ENCODE measurements at places on chromosomes 4 and X.
A peak's percentile ranks its signal among the peaks of the same experiment; 100 is the strongest.

GRCh38 chr4:112664611-112665010 lies 27.7 kb downstream of the LARP7 start:
- DNase-seq = no peak

- no peak for DNase-seq
Observed at GRCh38 chr4:173546776-173547175, 16.7 kb upstream of the HAND2 start.

GRCh38 chrX:2449135-2449886 lies 51.5 kb downstream of the DHRSX start:
- no peak for DNase-seq

DNA sequence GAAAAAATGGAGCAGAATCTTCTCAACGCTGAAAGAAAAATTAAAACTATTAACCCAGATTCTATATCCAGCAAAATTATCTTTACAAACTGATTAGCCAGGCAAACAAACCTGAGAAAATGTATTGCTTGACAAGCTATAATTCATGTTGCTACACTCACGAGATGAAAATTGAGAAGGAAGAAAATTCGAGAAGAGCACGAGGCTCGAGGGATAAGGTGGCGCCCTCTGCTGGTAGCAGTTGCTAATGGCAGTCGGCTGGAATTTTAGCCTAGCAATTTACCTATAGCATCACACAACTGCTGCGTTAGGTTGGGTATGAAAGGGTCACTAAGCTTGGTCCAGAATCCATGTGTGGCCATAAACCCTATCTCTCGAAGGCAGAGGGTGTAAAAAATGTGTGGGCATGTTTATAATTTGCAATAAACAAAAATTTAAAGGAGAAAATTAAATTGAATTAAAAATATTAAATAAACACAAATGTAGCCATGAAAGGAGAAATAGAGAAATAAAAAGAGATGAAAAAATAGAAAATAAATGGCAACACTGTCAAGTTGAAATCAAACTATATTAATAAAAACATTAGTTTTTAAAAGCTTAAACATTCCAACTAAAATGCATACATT lies 126.6 kb downstream of the PPP4R3C start:
- no peak for DNase-seq

- DNase-seq = no peak
Observed at GRCh38 chrX:2577844-2578466, 77.2 kb upstream of the DHRSX start.

GRCh38 chrX:10761447-10761846 lies 141.1 kb upstream of the MID1 start:
- DNase-seq = no peak

GRCh38 chr4:4549534-4549933 lies 7.7 kb upstream of the STX18 start:
- DNase-seq = no peak

DNA sequence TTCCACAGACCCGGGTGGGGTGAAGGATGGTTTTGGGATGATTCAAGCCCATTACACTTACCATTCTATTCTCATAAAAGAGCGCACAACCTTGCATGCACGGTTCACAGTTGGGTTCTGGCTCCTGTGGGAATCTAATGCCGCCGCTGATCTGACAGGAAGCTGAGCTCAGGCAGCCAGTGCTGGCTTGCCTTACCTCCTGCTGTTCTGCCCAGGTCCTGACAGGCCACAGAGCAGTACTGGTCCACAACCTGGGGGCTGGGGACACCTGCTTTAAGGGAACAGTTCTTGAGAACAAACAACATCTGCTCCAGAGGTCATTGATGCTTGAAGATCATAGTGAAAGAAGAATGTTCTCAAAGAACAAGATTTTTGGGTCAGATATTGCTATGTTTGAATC lies 8.0 kb upstream of the HS3ST1 start:
- no peak for DNase-seq

DNA sequence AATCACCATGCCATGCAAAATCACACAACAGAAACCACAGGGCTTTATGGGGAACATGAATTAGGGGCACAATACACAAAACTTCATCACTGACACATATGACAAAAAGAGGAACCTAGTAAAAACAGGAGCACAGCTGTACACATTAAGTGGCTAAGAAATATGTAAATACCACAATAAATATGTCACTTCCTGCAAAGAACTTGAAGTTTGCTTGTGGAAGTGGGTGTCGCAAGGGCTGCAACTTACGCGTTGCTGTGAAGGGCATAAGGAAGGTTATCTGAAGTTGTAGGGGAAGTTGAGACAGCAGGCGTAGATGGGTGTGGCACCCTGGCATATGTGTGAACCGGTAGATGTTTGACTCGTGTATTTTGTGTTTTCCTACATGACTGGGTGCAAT lies 42.4 kb downstream of the CLCN4 start:
- DNase-seq = peak; percentile 33

DNA sequence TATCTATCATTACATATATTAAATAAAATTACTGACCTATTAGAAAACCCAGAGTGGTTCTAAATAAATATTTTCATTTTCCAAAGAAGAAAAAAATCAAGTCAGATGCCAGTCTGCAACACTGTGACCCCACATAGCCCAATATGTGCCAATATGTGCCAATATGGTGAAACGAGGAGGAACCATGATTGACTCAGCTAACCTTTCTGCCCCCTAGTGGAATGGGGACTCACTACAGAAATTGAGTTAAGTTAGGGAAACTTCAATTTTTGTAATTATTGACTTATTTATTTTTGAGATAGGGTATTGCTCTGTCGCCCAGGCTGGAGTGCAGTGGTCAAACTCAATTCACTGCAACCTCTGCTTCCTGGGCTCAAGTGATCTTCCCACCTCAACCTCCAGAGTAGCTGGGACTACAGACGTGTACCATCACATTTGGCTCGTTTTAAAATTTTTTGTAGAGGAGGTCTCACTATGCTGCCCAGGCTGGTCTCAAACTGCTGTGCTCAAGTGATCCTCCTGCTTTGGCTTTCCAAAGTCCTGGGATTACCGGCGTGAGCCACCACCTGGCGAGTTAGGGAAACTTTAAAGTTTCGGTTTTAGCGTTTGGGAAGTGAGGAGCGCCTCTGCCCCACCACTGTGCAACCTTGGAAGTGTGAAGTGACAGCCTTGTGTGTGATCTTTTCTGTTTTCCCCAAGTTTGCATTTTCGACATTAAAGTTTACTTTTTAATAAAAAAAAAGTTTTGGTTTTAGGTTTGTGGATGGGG lies 116.8 kb upstream of the SHISA3 start:
- DNase-seq = no peak

GRCh38 chr4:15575966-15576365 lies 79.2 kb downstream of the FBXL5 start:
- peak; percentile 43 for DNase-seq

- DNase-seq = no peak
Observed at GRCh38 chr4:110034026-110034393, 121.3 kb downstream of the EGF start.

GRCh38 chr4:82415922-82416365 lies 14.3 kb downstream of the HNRNPDL start:
- DNase-seq = no peak

- peak; percentile 64 for DNase-seq
Observed at GRCh38 chrX:45781901-45782553, 581.4 kb upstream of the DIPK2B start.

DNA sequence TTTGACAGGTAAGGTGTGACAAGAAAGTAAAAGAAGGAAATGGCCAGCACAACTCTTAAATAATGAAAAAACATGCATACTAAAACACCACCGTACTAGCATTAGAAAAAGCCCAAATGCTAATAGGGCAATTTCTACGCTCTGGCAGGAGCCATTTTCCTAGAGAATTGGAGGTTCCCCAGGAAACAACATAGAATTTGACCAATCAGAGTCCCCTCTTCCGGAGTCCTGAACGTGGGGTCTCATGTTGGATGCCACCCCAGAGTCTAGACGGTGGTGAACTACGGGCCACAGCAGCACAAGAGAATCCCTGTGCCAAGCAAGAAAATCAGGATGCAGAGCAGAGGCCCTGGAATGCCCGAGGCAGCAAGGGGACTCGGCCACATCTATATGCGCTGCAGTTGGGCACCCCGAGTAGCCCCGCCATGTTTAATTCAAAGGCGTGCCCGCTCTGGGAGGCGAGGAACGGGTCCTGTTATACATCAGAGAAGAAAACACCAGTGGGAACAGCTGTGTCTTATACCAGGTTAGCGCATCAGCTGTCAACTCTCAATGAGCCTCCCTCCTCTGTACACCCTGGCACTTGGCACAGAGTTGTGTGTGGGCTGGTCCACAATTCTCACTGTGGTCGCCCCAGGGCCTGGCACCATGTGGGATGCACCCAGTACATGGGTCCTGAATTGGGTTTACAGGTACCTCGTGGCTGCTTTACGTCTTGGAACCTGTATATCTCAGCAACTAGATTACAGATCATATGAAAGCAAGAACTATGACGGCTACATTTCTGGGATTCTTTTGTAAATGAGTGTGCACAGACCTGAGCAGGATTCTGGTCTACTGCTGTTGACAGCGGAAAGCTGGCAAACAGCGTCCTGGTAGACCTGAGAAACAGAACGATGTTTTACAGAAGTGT lies 52.1 kb downstream of the SEL1L3 start:
- DNase-seq = peak; percentile 55

GRCh38 chrX:41785685-41786084 lies 61.7 kb downstream of the GPR82 start:
- DNase-seq = peak; percentile 1

DNA sequence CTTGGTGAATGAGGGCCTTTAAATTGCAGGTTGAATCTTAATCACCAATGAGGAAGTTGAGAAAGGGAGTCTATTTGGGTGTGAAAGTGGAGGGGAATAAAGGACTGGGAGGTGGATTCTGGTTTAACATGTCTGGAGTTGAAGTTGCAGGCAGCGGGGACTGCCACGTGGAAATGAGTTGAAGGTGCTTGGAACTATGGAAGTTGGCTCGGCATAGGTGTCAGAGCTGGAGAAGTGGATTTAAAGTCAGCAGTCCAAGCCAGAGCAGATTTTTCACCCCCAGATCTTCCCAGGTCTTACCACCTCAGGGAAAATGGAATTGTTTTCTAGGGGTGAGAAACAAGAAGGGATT lies 44.9 kb downstream of the TIGD4 start:
- no peak for DNase-seq

GRCh38 chr4:186698525-186698924 lies 25.1 kb downstream of the FAT1 start:
- no peak for DNase-seq

GRCh38 chr4:17884063-17884462 lies 73.3 kb downstream of the NCAPG start:
- DNase-seq = no peak

- no peak for DNase-seq
Observed at GRCh38 chrX:136738049-136738729, 42.5 kb downstream of the ARHGEF6 start.

DNA sequence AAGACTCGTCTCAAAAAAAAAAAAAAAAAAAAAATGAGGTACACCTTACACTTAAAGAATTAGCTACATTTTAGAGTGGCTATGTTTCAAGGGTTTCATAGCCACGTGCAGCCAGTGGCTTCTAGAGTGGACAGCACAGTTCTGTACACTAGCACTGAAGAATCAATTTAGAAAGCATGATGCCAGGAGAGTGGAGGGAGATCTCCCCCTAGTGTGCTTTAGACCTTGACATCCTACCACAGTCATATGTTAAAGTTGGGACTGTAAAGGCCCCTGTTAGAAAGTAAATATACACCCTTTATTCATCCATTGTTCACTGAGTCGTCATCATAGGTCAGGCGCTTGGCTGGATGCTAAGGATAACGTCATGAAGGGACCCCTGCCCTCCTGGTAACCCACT lies 179.4 kb downstream of the QDPR start:
- DNase-seq = no peak

DNA sequence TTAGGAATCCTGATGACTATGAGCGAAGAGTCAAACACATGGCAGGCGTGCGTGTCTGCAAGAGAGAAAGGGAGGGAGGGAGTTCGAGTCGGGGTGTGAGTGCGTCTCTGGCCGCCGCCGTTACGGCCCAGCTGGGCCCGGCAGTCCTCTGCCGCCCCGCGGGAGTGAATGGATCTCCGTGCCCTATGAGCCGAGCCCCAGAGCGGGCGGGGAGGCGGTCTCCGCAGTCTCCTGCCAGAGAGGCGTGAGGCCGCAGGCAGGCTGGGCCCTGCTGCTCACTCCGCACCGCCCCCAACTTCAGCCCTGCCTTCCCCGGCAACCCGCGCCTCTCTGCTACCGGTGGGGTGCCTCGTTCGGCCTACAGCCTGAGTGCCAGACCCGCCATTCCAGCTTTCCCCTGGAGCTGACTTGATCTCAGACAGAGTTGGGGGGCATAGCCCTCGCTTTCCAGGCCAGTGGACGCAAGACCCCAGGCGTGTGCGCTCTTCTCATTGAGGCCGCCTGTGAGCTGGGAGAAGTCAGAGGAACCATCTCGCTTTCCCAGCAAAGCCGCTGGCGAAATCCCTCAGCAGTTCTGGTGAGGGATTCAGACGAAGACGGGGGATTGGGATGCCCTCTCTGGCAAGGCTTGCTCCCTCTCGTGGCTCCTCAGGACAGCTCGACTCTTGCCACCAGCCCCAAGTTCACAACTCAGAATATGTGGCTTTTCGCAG lies 1.4 kb downstream of the SLC16A2 start:
- no peak for DNase-seq

- DNase-seq = peak; percentile 1
Observed at GRCh38 chrX:31038575-31039326, 33.1 kb downstream of the FTHL17 start.

GRCh38 chr4:165838575-165838974 lies 34.5 kb upstream of the TLL1 start:
- DNase-seq = no peak

DNA sequence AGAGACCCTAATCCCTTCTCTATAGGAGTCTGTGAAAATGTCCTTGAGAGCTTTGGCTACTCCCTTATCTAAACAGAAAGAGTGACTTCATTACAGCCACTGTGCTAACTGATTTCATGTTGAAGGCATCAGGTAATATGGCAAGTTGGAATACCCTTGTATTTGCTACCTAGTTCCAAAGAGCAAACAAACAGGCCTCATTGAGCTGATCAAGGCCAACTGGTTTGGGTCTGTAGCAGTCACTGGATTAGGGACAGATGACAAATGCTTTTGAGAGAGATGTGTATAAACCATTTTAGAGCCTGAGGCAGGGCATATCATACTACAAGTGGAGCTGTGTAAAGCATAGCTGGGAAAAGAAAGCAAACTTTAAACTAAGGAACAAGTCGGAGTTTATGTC lies 22.9 kb upstream of the PDLIM5 start:
- DNase-seq = no peak

DNA sequence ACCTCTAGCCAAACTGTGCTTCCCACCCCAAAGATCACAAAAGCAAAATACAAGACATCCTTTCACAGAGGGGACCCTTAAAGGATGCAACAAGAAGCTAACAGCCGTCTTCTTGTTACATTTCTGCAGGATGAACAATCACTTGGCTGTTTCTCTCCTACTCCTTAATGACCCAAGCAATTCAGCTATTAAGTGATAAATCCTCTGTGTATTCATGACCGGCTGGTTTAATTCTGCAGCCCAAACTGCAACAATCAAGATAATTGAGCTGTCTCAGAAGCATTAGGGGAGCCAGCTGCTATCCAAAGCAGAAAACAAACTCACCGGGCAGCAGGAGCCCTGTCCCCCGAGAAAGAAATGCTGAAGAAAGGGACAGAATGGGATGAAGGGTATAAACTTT lies 85.9 kb upstream of the ACSL4 start:
- DNase-seq = no peak

All from NCI-H226 (cell line).